Bronchial epithelial cell (primary cell): ENCODE measurements at places on chromosomes 12 and 14. TPM values are rescaled to one million over a fixed set of nuclear protein-coding genes. Genes with fewer than 3 reads are reported as not detected.

DNA sequence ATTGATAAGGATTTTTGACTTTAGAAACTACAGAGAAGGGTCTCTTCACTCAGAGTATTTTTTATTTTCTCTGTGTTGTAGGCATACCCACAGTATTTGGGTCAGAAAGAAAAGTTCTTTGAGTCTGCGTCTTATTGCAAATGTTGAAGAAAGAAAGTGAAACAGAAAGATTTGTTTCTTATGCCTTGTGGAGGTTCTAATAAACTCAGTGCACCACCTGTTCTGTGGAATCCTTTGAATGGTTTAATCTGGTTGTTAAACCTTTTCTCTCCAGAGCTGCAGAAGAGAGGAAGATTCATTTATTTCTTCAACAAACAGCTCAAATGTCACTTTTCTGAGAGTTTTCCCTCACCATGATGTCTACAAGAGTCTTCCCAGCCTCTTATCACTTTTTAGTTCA lies 146.6 kb upstream of the PLEKHG7 start:
- no peak for DNase-seq

GRCh38 chr12:30965613-30965985 lies 39.1 kb downstream of the TSPAN11 start:
- DNase-seq: no peak

The SYNDIG1L gene
- total RNA-seq: under 0.01 TPM in 1 of 2 replicates, not detected in the other

- no peak for DNase-seq
Measured at GRCh38 chr14:48686650-48687049, 899.5 kb downstream of the RPS29 start.

GRCh38 chr14:95329941-95330340 lies 10.2 kb upstream of the CLMN start:
- no peak for DNase-seq

The MGST1 gene
- 66.1 and 87.7 TPM in 2 replicates for total RNA-seq

The B4GALNT1 gene
- total RNA-seq: 0.13 TPM in 1 of 2 replicates, not detected in the other

GRCh38 chr14:24441904-24442239 lies 704 bp downstream of the SDR39U1 start:
- DNase-seq: peak; percentile 70

The PTHLH gene
- total RNA-seq: 47.4 and 82.1 TPM in 2 replicates

The TMEM52B gene
- total RNA-seq: not detected in 2 replicates

- no peak for DNase-seq
Measured at GRCh38 chr12:79982086-79983062, 47.5 kb upstream of the PPP1R12A start.

DNA sequence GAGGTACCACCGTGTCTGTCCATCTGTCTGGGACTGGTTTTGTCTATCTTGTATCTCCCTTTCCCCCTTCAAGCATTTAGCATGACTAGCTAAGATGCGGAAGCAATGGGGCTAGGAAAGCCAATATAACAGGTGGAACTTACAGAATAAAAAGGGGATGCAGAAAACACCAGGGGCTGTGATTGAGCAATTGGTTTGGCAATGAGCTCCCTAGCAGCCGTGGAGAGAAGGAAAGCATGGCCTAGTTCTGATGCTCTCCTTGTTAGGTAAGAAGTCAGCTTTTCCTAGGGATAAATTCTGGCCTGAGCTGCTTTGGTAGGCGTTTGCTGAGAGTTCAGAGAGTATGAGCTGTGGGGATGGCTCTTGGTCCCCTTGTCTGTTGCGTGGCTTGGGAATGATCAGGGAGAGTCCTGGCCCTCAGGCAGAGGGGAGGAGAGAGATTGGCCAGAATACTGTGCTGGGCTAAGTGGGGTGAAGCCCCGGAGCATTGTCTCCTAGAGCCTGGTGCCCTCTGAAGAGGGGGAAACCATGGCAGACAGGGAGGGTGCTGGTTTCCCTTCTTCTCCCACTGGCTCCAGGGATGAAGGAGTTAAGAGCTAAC lies 7.1 kb downstream of the SETD1B start:
- DNase-seq: no peak

The CELA1 gene
- not detected in 2 replicates for total RNA-seq

GRCh38 chr12:45918818-45919217 lies 71.6 kb downstream of the SCAF11 start:
- DNase-seq: no peak

The TOMM20L gene
- total RNA-seq: not detected in 2 replicates

- DNase-seq: peak; percentile 47
Measured at GRCh38 chr12:116266168-116266601, 11.3 kb downstream of the MED13L start.

DNA sequence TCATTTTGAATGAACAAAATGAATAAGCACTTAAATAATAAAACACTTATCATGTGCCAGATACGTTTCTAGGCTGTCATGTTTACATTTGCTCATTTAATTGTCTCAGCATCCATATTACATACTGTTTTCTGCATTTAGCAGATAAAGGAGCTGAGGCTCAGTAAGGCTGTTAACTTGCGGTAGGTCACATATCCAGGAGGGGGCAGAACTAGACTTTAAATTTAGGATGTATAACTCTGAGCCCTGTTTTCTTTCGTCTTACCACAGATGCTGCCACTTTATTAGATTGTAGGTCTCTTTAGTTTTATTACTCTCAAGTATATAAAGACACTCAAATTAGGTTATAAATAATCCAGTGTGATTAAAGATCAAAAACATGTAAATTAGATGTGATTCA lies 17.7 kb downstream of the IRAK4 start:
- peak; percentile 37 for DNase-seq

- no peak for DNase-seq
Measured at GRCh38 chr14:67068251-67068650, 121.0 kb upstream of the GARIN2 start.

DNA sequence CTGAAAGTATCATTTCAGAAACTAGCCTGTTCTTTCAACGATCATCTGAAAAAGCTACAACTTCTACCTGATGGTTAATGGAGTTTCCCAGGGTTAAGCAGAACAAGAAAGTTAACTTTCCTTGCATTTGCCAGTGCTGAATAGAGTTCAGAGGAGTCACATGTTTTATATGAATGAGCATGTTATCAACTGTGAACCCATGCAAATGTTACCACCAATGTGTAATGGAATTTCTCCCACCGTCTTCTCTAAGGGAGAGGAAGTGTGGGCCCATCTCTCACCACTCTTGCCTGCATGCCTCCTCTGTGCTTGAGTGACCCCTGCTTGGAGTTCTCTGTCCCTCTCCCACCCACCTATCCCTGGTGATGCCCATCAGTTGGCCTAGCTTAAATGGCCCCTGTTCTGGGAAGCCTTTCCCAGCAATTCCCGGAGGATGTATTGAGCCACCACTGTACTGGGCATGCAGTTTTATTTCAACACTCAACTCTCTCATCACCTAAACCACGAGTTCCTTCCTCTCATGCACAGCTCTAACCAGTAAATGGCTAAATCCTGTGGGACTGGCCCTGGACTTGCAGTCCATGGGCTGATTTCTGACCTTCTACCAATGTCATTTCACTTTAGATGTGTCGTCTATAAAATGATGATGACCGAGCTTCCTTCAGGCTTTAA lies 159.8 kb downstream of the RPAP3 start:
- DNase-seq: no peak
